ENCODE measurements at places on chromosomes 5 and 9. TPM values are rescaled to one million over a fixed set of nuclear protein-coding genes. Genes with fewer than 3 reads are reported as not detected.

Gene LCN1
- not detected for total RNA-seq

Gene PIP5K1B
- 0.04 TPM for total RNA-seq

DNA sequence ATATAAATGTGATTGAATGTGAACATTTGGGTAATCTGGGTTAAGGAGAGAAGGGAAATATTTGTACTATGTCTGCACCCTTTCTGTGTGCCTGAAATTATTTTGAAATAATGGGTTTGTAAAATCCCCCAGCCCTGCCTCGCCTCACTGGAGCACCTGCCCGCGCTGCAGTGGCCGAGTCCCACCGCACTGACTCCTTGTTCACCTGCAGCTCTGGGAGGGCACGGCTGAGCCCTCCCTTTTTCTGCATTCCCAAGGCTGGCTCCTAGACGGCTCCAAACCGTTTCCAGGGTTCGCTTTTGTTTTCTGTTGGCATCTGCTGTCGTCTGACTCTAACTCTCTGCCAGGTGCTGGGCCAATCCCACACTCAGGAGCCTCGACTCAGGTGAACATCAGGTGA lies 17.6 kb upstream of the PPP1R26 start:
- no peak for DNase-seq

Gene ZNF300
- 10.8 TPM for total RNA-seq

- DNase-seq: no peak
Measured at GRCh38 chr5:23740029-23740428, 232.6 kb downstream of the PRDM9 start.

DNA sequence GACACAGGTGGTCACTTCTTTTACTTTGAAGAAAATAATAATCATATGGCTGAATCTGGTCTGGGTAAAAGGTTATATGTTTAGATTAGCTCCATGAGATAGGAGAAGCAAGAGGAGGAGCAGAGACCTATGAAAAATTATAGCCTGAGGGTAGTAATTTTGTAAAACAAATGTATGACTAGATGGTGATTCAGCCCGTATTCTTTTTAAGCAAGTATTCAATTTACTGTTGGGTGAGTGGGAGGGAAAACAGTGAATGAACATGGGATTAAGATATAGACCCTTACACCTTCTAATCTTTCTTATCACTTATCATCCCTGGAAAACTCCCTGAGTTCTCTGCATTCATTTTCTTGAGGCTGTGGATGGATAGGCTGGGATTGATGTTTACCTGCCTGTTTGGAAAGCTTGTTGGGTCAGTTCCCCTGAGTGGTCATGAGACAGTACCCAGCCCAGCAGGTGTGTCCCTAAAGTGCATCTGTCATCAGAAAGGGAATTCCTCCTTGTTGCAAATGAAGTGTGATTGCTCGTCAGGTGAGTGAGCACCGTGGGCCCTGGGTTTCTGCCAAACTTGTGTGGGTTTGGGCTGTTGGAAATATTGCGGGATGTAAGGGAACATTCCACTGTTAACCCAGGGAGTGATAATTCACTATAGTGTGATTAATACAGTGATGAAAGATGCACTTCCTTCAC lies 101.2 kb upstream of the GDNF start:
- DNase-seq: peak; percentile 91

- DNase-seq: peak; percentile 3
Measured at GRCh38 chr5:157263496-157264090, 2.3 kb upstream of the CYFIP2 start.

Gene ATOSB
- 22.5 TPM for total RNA-seq

Gene OR1Q1
- not detected for total RNA-seq

DNA sequence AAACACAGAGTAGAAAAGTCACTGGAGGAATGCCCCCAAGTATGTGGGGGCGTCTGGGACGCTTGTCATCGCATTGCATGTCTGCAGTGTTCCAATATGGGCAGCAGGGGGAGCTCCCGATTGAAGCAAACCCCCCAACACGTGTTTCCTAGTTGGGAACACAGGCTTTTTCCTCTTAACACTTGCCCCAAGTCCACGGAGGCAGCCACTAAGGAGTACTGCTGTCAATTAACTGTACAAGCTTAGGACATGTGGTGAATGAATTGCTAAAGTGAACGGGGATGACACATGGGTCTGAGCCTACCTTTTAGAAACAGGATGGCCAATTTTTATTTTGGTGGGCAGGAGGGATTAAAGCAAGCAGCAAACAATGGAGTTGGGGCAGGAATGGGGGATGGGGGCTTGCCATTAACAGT lies 2.2 kb downstream of the GABRB2 start:
- DNase-seq: no peak

DNA sequence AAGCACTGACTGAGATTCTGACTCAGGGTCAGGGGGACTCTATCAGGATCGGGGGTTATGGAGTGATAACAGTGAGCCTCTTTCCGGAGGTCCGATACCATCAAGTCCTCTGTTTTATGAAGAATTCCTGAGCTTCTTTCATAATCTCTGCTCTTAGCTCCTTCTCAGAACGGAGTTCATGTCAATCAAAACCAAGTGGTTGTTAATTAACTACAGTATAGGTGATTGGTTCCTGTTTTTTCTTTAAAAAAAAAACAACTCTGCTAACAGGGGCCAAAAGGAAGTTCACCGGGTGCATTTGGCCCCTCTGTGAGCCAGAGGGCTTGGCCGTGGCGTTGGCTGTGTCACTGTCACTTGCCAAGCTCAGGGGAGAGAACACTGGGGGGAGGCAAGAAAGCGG lies 4.0 kb downstream of the GFI1B start:
- no peak for DNase-seq

Gene C8G
- total RNA-seq: 0.25 TPM

Gene NSD1
- 38.2 TPM for total RNA-seq

- peak; percentile 71 for DNase-seq
Measured at GRCh38 chr9:125663127-125663526, 43.9 kb downstream of the MAPKAP1 start.

Gene DBH
- total RNA-seq: not detected

Gene GRAMD2B
- total RNA-seq: 21.5 TPM

Gene RGS14
- 19.6 TPM for total RNA-seq

Gene TMEM38B
- total RNA-seq: 10.4 TPM

- no peak for DNase-seq
Measured at GRCh38 chr5:143837306-143837848, 25.4 kb downstream of the HMHB1 start.

DNA sequence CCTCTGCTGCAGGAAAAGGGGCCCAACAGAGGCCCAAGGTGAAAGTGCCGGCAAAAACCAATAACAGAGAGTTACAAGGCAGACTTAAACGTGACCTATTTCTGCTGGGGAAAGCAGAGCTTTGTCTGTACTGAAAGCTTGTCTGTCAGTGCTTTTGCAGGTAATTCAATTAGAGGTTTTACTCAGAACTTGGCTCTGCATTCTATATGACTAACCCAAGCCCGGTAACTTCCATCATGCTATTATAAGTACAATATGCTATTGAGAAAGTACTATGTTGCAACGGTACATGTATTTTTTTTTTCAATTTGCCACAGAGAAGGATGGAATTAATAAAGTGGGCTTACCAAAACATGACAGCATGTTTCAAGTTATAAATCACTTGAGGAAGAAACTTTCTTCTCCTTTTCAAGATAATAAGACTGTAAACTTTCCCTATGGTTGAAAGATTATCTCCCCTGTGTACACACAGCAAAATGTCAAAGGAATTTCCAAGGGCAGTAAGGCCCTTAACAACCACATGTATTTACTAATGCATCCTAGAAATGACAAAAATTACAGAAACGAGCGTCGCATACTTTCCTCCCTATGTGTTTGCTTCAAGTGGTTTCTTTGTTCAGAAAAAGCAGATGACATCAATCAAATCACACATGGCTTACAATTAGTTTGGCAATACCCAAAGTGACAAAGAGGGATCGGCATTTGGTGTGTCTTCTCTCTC lies 282.4 kb downstream of the EFNA5 start:
- DNase-seq: peak; percentile 69

Gene TEX48
- total RNA-seq: not detected
